ENCODE measurements at places on chromosomes 4 and X.

DNA sequence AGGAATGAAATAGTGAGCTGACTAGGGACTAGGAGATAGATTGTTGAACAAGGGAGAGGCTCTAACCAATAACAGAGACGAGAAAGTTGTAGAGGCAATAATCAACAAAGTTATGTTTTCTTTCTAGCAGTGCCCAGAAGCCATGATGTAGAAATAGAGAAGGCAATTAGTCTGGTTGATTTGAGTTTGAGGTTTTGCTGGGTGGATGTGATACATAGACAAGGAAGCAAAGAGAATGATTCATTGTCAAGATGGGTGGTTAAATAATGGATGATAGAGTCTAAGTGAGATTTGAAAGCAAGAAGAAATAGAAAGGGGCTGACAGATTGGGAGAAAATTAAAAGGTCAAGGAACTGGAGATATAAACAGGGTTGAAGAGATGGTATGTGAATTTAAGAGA, 11.2 kb downstream of the RBM41 start:
- H3K4me3 ChIP-seq: no peak overlapping the region
- H3K27ac ChIP-seq: no peak overlapping the region
- DNase-seq: no peak
- H3K36me3 ChIP-seq: peaks cover 16% of the 10 kb centered on the region
- H3K4me1 ChIP-seq: peaks cover 17% of the 10 kb centered on the region

DNA sequence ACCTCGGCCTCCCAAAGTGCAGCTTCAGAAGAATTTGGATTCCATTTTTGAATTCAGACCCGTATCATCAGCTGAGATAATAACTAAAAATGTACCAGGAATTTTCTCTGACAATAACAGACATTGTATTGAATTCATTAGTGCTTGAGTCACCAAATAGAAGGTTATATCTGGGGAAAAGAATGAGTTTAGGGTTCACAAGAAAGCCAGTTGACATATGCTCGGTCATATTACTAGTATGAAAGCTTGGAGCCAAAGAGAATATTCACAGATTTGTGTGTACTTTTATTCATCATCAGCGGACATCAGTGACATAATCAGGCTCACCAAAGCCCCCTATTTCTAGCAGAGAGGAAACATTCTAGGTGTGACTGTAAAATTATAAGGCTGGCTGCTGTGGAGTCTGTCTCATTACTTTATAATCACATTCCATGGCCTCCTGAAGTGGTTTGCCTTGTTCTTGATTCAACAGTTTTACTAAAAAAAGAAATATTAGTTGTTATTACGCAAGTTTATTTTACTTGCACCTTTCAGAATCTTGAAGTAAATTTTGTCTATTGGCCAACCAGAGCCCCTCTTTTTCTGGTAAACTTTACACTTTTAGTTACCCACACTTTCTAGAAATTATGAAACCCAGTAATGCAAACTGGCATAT, 14.6 kb upstream of the DCTD start:
- no peak for DNase-seq
- peaks cover 6% of the 10 kb centered on the region for H3K27me3 ChIP-seq
- no peak overlapping the region for H3K27ac ChIP-seq
- no peak overlapping the region for H3K4me3 ChIP-seq
- H3K4me1 ChIP-seq: no peaks in the 10 kb centered on the region

GRCh38 chrX:14243823-14244222, 214.1 kb upstream of the GEMIN8 start:
- no peak for DNase-seq
- no peaks in the 10 kb centered on the region for H3K36me3 ChIP-seq
- no peaks in the 10 kb centered on the region for H3K4me1 ChIP-seq
- no peaks in the 10 kb centered on the region for H3K27me3 ChIP-seq

- H3K4me3 ChIP-seq: no peak overlapping the region
- H3K4me1 ChIP-seq: no peaks in the 10 kb centered on the region
- no peaks in the 10 kb centered on the region for H3K36me3 ChIP-seq
- DNase-seq: no peak
- H3K27ac ChIP-seq: no peak overlapping the region
- peaks cover 2% of the 10 kb centered on the region for H3K27me3 ChIP-seq
Observed at GRCh38 chrX:140815868-140816267, 106.3 kb downstream of the LINC00632 start.

GRCh38 chrX:9492901-9493300, 28.0 kb downstream of the TBL1X start:
- peaks cover 15% of the 10 kb centered on the region for H3K4me1 ChIP-seq
- DNase-seq: no peak
- no peaks in the 10 kb centered on the region for H3K27me3 ChIP-seq
- no peak overlapping the region for H3K4me3 ChIP-seq
- H3K27ac ChIP-seq: no peak overlapping the region

DNA sequence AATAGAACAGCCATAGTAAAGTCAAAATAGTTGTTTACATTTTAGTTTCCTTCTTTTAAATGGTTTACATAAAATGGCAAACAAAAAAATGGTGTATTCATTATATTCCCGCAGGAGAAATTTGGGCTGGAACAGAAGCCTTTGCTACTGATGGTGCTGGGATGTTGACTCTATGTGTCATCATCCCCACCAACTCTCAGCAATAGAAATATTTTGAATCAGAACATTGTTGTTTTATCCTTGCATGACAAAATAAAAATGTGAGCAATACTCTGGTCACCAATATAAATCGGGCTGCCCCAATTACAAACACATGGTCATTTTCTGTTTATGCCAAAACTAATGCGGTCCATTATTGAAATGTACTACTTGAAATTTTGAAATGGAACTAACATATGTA, 1131.6 kb upstream of the PCDH7 start:
- H3K36me3 ChIP-seq: no peaks in the 10 kb centered on the region
- H3K4me1 ChIP-seq: no peaks in the 10 kb centered on the region
- no peak for DNase-seq
- H3K27me3 ChIP-seq: no peaks in the 10 kb centered on the region
- no peak overlapping the region for H3K27ac ChIP-seq

DNA sequence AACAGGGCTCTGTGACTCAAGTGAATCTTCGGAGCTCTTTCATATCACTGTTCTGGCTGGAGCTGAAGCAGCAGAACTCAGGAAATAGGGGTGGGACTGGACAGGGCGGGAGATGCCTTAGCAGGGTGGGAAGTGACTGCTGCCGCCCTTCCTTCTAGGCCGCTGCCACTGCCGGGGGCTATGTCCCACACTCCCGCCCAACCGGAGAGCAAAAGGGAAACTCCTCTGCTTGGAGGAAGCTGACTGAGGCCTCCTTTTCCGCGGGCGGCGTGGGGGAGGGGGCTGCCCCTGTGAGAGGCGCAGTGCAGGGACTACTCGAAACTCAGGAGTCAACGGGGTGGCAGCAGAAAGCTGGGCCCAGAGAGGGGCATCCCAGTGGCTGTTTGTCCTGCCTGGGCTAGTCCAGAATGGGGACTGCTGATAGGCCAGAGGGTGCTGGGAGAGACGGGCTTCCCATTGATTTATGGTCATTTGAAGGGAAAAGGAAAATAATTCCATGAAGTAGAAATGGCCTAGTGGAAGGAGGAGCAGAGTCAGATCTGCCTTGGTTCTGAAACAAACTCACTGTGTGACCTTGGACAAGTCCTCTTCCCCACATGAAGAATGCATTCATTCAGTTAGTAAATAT, 36.9 kb downstream of the STARD8 start:
- H3K27me3 ChIP-seq: peaks cover 14% of the 10 kb centered on the region
- H3K36me3 ChIP-seq: no peaks in the 10 kb centered on the region
- H3K4me3 ChIP-seq: no peak overlapping the region
- H3K27ac ChIP-seq: no peak overlapping the region

- no peak for DNase-seq
- H3K36me3 ChIP-seq: no peaks in the 10 kb centered on the region
- peaks cover under 1% of the 10 kb centered on the region for H3K27me3 ChIP-seq
- no peak overlapping the region for H3K27ac ChIP-seq
Observed at GRCh38 chr4:110510955-110511544, 35.1 kb downstream of the ENPEP start.

DNA sequence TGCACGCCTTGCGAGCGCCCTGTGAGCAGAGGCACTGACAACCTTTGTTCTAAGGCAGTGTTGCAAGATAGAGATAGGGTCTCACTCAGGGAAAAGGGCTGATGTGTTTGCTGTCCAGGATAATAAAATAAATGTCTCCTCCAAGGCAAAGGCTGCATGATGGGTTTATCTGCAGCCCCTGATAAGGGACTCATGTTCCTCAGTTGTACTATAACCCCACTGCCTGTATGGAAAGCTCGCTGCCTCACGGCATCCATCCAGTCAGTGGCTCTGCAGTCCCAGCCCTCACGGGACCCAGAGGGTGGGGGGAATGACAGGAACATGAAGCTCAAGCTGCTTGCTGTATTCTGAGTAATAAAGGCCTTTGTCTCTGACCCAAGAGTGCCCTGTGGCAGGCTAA, 22.6 kb downstream of the BCLAF3 start:
- H3K36me3 ChIP-seq: peaks cover 19% of the 10 kb centered on the region
- H3K4me3 ChIP-seq: no peak overlapping the region
- no peak overlapping the region for H3K27ac ChIP-seq
- peaks cover 23% of the 10 kb centered on the region for H3K4me1 ChIP-seq
- no peak for DNase-seq
- H3K27me3 ChIP-seq: no peaks in the 10 kb centered on the region

DNA sequence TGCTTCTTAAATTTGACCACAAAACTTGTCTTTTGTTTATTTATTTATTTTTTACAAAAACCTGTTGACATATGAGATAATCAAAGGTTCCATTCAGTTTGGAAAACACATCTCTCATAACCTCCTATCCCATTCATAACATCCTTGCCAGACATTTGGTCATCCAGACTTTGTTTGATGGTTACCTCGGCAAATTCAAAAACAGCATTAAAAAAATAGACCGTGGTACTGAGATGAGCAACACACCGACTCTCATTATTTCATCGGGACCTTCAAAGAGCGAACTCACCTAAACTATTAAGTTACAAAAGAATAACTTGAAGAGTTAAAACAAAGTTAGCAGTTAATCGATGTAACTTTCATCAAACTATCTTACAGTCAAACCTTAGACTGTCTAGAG, 85.8 kb upstream of the RPS6KA3 start:
- no peak for DNase-seq
- H3K27ac ChIP-seq: no peak overlapping the region
- no peaks in the 10 kb centered on the region for H3K36me3 ChIP-seq
- no peak overlapping the region for H3K4me3 ChIP-seq

DNA sequence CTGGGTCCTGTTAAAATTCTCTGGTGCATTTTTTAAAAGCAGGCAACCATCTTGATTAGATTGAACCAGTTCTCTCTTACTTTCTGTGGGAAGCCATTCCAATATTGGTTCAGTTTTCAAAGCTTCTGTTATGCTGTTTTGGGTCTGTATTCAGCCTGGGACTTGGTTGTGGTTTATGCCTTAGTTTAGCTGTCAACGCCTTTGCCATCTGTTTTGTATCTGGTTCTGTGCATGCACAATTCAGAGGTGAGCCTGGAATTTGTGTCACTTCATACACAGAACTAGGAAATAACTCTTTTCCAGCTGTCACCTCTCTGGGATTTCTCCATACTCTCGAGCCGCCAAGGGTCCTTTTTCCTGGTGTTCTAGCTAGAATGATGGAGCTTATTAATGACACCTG, 46.2 kb downstream of the STAP1 start:
- no peak overlapping the region for H3K4me3 ChIP-seq
- H3K27me3 ChIP-seq: no peaks in the 10 kb centered on the region
- peaks cover 13% of the 10 kb centered on the region for H3K36me3 ChIP-seq
- H3K4me1 ChIP-seq: peaks cover 3% of the 10 kb centered on the region
- H3K27ac ChIP-seq: no peak overlapping the region
- DNase-seq: no peak

GRCh38 chr4:82240410-82240809, 133.4 kb downstream of the HNRNPD start:
- no peak for DNase-seq
- H3K27me3 ChIP-seq: peaks cover 2% of the 10 kb centered on the region
- no peak overlapping the region for H3K27ac ChIP-seq
- no peaks in the 10 kb centered on the region for H3K4me1 ChIP-seq
- no peaks in the 10 kb centered on the region for H3K36me3 ChIP-seq

DNA sequence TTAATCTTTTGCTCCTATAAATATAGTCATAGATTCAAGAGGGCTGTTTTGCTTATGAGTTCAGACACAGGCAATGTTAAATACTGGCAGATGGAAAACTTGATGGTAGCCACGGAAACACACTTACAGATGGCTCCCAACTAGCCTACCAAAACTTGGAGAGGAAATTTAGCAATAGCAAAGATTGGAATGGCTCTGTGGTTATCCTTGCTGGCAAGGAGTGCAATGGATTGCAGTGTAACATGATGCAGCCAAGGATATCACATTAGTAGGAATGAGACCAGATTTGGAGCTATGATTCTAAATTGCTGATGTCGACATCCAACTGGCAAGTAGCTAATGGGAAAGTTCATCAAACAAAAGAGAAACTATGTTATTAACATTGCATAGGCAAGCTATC, 791.0 kb upstream of the DIAPH2 start:
- H3K4me3 ChIP-seq: no peak overlapping the region
- H3K36me3 ChIP-seq: no peaks in the 10 kb centered on the region
- no peaks in the 10 kb centered on the region for H3K4me1 ChIP-seq
- no peaks in the 10 kb centered on the region for H3K27me3 ChIP-seq

DNA sequence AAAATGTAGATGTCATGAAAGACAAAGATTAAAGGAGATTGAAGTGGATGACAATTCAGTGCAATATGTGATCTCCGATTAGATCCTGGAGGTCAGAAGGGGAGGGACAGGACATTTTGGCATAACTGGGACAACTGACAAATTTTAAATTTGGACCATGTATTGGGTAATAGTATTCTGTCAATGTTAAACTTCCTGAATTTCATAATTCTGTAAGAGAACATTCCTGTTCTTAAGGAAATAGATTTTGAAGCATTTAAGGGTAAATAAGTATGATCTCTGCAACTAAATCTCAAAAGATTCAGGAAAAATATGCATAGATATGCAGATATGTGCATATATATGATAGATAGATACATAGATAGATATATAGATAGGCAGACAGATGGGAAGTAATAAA, 11.0 kb downstream of the ODAPH start:
- DNase-seq: no peak
- H3K4me1 ChIP-seq: no peaks in the 10 kb centered on the region
- no peaks in the 10 kb centered on the region for H3K36me3 ChIP-seq
- no peak overlapping the region for H3K4me3 ChIP-seq
- H3K27ac ChIP-seq: no peak overlapping the region

DNA sequence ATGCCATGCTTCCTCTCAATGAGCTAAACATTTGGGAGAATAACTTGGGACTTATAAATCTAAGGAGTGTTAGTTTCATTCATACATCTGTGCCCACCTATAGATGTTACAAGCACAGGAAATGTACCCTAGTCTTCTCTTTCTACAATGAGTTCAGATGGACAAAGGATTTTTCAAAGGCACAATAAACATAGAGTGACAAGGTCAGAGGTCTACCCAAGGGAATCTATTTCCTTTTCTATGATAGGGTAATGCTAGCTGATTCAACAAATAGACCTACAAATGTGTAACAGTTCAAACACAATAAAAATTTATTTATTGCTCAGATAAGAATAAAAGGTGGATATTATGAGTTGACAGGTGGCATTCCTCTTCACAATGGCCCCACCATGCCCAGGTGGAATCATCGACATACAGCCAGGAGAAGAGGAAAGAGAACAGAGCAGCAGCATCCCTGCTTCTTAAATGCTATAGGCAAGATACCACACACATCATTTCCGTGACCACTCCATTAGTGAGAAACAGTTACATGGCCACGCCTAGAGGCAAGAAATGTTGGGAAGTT, 421.8 kb downstream of the HNRNPD start:
- H3K27me3 ChIP-seq: peaks cover 3% of the 10 kb centered on the region
- H3K36me3 ChIP-seq: no peaks in the 10 kb centered on the region
- no peak overlapping the region for H3K27ac ChIP-seq
- H3K4me3 ChIP-seq: no peak overlapping the region
- H3K4me1 ChIP-seq: no peaks in the 10 kb centered on the region

Measured in activated CD4-positive, alpha-beta T cell treated with anti-CD3 and anti-CD28 coated beads for 36 hours (primary cell).